ENCODE measurements at places on chromosomes 16 and 17.

DNA sequence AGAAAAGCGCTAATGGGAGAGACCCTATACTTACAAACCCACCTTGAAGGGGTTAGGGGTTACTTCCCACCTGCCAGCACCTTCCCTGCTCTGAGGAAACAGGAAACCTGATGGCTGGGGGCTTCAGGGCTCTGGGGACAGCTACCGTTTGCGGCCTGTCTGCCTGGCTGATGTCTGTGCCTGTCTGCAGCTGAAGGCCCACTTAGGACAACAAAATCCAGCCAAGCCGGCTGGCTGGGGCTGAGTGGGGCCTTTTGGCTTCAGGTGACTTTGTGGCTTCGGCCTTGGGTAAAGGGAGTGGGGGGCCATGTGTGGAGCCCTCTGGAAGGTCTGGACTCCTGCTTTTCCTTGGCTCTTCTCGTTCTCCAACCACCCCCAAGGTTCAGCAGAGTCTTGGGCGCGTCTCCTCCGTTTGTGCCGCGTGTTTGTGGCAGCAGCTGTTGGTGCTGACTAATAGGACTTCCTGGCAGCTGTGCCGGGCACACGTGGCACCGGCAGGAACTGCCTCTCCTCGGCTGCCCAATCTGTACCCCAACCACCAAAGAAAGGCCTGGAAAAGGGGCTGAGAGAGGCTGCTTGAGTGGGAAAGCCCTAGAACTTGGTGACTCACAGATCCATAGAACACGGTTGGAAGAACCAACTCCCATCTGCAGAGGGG, 186.7 kb downstream of the MSI2 start:
- DNase-seq = peak; percentile 73

DNA sequence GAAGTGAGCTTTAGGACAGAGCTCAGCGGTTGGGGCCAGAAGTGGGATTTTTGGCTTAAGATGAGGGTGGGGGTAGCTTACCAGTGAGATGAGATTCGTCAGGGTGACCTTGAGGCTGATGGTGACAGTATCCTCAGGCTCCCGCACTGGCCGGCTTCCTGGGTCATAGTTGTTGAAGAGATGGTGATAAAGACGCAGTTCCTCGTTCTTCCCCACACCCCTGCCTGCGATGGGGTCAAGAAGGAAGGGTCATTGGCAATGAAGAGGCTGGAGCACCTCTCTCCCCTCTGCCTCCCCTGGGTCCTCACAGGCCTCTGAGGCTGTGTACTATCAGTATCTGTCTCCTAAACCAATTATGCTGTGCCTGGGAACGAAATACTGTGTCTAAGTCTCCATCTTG, 358 bp downstream of the CHRNE start:
- DNase-seq = no peak

DNA sequence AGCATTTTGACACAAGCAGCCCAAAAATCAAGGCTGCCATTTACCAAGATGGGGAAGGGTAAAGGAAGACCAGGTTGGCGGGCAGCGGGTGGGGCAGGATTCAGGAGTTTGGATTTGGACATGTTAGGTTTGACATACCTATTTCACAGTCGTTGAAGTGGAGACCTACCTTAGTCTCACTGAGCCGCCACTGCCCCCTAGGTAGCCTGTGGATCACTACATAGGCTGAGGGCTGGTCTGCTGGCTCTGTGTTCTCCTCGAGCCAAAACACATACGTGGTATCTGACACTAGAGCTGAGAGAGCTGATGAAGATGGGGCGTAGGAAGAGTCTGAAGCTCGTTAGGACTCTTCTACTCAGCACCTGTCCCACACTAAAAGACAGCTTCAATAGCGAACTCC, 115.1 kb downstream of the HIC1 start:
- DNase-seq = peak; percentile 36

DNA sequence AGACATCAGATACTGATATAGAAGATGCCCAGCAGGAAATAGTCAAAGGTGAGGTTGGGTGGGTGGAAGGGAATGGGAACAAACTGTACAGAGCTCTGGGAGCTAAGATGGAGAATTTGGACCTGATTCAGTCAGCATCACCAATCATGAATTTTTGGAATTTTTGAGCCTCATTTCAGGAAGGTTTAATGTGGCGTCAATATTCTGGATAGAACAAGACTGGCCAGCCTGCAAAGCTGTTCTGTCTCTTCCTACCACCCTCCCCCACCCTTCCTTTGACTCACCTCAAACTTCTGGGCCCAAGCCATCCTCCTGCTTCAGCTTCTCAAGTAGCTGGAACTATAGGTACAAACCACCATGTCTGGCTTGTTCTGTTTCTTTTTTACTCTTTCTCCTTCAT, 32.6 kb downstream of the CTCF start:
- DNase-seq = no peak

- peak; percentile 30 for DNase-seq
Measured at GRCh38 chr17:48995974-48996721, 1.0 kb upstream of the IGF2BP1 start.

GRCh38 chr17:37570527-37571093, 38.6 kb downstream of the SYNRG start:
- peak; percentile 45 for DNase-seq

GRCh38 chr16:14436401-14436955, 193.6 kb downstream of the PARN start:
- DNase-seq = no peak

DNA sequence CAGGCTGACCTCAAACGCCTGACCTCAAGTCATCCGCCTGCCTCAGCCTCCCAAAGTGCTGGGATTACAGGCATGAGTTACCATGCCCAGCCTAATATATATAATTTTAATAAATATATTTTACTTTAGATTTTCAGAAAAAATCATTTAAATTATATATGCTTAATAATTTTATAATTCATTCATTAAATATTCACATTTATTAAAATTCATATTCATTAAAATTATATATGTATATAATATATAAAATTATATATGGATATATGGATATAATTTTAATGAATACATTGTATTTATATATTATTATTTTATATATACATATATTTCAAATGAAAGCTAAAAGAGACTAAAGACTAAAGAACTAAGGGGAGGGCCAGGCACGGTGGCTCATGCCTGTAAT, 29.4 kb downstream of the COPRS start:
- no peak for DNase-seq

DNA sequence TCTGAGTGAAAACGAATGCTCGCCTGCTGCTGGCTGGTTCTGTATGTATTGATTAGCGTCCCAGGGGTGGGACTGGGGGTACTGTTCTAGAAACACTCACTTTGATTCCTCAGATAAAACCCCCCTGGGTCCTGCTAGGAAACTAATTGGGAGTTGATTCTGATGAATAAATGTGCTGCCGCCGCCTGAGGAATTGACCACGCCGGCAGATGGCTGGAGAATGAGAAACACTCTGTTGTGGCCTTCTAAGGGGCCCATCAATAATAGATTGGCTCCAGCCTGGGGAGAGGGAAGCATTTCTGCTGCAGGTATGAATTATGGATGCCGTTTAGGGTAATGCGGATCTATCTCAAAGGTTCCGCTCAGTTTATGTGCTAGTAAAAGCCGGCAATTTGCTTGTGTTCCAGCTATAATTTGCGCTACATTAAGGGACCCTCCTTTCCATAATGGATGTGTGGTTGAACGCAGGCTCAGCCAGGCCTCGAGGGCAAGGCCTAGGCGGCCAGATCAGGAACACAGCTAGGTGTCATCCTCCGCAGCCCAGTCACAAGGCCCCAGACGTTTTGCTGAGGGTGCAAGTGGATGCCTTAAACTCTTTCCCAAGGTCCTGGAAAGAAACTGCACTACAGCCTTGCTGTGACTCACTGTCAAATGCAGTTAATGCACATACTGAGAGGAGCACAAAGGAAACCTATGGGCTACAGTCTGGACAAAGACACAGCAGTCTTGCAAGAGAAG, 132.2 kb upstream of the HS3ST2 start:
- DNase-seq = no peak

DNA sequence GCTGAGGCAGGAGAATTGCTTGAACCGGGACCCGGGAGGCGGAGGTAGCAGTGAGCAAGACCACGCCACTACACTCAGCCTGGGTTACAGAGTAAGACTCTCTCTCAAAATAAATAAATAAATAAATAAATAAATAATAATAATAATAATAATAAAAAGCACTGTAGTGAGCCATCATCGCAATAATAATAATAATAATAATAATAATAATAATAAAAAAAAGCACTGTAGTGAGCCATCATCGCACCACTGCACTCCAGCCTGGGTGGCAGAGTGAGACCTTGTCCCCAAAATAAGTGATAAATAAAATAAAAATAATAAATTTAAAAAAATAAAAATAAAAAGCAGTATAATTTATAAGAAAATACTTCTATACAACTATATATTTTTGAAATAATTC, 40.3 kb downstream of the SMURF2 start:
- no peak for DNase-seq

- no peak for DNase-seq
Measured at GRCh38 chr16:56087626-56088025, 103.7 kb upstream of the GNAO1 start.

- no peak for DNase-seq
Measured at GRCh38 chr16:85363881-85364280, 249.2 kb upstream of the GSE1 start.

GRCh38 chr16:76943921-76944320, 247.1 kb upstream of the MON1B start:
- DNase-seq = no peak

GRCh38 chr16:923184-923583, 47.6 kb downstream of the LMF1 start:
- no peak for DNase-seq

- peak; percentile 68 for DNase-seq
Measured at GRCh38 chr17:45782889-45783592, 1.1 kb upstream of the CRHR1 start.

DNA sequence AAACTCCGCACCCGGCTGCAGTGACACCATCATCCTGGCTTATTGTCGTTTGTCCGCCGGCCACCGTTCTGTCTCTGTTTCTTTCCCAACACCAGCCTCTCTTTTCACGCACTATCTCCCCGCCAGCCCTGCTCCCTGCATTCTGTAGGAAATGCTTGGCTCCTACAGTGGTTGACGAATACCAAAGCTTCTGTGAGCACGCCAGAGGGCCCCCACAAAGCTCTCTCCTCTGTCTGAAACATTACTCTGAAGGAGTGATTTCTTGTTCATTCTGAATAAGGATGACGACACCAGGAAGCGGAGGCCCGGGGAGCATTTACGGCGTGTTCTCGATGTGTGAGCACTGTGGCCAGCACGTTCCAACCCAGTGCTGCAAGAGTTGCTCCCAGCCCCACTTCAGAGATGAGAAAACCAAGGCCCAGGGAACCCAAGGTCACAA, 58.8 kb downstream of the ADCY9 start:
- DNase-seq = no peak

- peak; percentile 25 for DNase-seq
Measured at GRCh38 chr16:19717314-19717713, 713 bp downstream of the KNOP1 start.

DNA sequence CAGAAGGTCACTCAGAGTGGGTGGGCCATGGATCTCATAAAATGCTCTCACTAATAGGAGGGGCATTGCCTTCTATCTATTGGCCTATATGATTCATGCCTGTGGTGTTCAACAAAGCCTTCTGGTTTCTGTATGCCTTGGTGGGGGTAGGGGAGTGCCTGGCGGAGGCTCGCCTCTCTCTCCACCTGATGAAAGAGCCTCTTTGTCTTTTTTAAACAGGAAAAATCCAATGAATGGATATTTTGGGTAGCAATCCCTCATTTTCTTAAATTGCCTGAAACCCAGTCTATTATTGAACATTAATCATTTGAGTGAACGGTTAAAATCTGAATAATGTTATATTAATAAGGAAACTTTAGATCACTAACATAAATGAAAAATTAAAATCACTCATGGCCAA, 90.6 kb downstream of the TOX3 start:
- no peak for DNase-seq

- DNase-seq = no peak
Measured at GRCh38 chr16:88824256-88825077, 12.7 kb upstream of the APRT start.

GRCh38 chr17:3558603-3559269, 1.1 kb upstream of the TRPV3 start:
- DNase-seq = peak; percentile 62

- no peak for DNase-seq
Measured at GRCh38 chr17:81237591-81238489, 1.0 kb downstream of the TEPSIN start.

DNA sequence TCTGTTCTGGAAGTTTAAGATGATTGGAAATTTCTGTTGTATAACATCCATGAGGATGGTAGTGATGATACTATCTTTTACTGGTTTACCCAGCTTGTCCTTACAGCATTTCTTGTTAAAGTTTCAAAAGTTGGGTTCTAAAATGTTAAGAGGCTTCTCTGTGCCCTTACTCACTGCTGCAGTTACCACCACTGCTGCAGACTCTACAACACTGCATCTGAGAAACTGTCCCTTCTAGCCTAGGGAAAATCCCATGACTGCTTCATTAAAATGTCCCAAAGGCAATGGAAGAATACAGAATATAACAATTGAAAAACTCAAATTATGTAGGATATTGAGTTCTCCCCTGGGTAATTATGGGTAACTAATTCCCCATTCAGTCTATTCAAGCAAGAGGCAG, 3.8 kb upstream of the NSRP1 start:
- no peak for DNase-seq

DNA sequence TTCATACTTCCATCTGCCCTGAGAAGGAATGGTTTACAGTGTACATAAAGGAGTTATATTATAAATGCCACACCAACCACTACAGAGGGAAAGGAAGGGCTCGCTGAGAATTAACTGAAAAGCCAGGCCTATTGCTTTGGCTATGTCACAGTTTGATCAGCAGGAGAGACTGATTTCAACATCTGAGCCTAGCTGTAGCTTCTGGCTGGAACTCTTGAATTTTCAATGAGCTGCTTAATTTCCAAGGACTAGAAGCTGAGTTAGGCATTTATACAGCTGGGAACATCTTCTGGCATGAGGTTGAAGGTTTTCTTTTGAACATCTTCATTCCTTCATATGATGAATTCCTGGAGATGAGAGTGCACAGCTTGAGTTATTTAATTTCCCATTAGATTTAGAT, 47.6 kb upstream of the GNAO1 start:
- no peak for DNase-seq

GRCh38 chr17:37483311-37484039, 6.2 kb upstream of the DUSP14 start:
- no peak for DNase-seq

GRCh38 chr16:87581857-87582215, 20.5 kb upstream of the JPH3 start:
- no peak for DNase-seq

- peak; percentile 53 for DNase-seq
Measured at GRCh38 chr17:4304417-4305027, 40.7 kb upstream of the ANKFY1 start.

- no peak for DNase-seq
Measured at GRCh38 chr16:72626623-72627022, 421.3 kb downstream of the ZFHX3 start.

GRCh38 chr16:48504216-48504615, 105.8 kb downstream of the N4BP1 start:
- DNase-seq = no peak

- DNase-seq = no peak
Measured at GRCh38 chr17:28470266-28470913, 3.1 kb upstream of the SLC13A2 start.

GRCh38 chr17:77610972-77611521, 347.5 kb upstream of the TNRC6C start:
- DNase-seq = no peak

GRCh38 chr17:50570528-50570927, 10.0 kb downstream of the CACNA1G start:
- DNase-seq = no peak
